Right ventricle myocardium inferior (tissue), 1 donor: ENCODE measurements at places on chromosomes 12 and 14.

DNA sequence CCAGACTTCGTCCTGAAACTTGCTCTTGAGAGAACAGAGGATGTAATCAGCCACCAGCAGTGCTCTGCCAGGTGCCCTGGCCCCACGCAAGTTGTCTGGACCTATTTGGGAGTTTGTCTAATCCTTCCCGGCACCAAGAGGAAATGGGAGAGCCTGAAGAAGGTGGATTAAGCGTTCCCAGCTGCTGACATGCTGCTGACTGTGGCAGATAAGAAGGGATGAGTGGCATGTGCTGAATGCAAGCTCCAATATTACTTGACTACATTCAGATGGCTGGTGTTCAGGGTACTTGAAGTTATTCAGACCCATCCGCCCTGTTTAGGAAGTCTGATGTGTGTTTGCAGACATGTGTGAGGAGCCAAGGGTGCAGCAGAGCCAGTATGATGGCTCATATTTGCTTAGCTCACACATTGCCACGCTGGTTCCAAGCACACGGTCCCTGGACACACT lies 440.6 kb upstream of the CCDC196 start:
- peak; percentile 72 for DNase-seq

GRCh38 chr14:66085665-66086064 lies 400.5 kb upstream of the CCDC196 start:
- no peak for DNase-seq

GRCh38 chr14:99755068-99755405 lies 38.2 kb upstream of the EML1 start:
- peak; percentile 66 for DNase-seq

DNA sequence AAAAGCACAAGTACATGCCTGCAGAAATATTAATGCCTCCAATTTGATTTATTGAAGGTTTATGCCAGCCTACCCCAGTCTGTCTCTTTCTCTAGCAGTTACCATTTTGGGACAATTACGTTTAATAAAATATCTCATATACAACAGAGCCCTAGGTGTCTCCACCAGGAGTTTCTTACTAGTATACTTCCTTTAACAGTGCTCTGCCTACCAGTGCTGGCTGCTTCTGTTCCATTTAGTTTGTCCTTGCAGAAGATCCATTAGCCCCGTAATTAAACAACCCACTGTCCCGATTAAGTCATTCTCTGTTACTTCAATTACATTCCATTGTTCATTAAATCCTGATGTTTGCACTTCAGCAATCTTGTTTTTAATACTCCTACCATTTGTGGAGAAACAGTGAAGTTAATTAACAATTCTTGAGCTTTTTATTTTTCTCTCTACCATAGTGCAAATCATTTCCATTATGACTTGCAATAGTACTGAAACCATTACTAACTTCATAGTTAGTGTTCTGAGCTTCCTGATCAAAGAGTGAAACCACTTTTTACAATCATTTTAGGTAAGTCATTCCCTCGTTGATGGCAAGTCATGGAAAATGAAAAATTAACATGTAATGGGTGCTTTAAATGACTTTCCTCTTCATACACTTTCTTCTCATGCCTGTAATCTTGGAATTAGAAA lies 121.1 kb downstream of the PLXNC1 start:
- DNase-seq, result no peak
